ENCODE measurements at places on chromosomes 12 and 14.

DNA sequence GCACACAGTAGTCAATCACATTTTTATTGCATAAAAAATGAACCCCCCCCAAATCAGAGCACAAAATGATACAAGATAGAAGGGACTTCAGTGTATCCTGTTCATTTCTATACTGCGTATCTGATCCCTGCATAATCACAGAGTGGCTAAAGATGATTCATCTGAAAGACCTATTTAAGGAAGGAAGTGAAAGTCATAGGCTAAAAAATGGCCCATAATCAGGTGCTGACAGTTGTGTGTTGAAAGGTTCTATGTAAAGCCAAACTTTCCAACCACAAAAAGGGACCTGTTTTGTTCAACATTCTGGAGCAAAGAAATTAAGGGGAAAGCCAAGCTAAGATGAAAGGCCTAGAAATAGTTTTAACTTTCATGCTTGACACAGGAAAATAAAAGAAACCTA lies 147.8 kb upstream of the ATP2B1 start:
- DNase-seq: peak; percentile 69

DNA sequence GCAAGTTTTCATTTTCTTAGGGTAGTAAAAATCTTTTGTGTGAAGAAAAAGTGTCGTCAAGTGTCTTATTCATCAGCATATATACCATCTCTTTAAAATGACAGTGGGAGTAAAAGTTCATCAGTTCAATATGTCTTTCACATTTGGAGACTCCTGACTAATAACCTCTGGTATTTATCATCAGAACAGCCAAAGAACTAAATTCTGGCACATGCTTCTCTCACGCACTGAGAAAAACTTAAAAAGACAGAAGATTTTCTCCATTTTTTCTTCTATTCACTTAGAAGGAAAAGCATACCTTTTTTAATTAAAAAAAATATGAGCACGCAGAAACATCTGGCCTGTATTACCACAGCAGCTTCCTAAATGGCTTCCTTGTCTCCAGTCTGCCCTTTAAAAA lies 265.7 kb downstream of the AKAP6 start:
- DNase-seq: no peak

- no peak for DNase-seq
Measured at GRCh38 chr14:50926851-50927386, 17.4 kb downstream of the PYGL start.

GRCh38 chr12:109461846-109462756 lies 15.0 kb downstream of the KCTD10 start:
- no peak for DNase-seq

DNA sequence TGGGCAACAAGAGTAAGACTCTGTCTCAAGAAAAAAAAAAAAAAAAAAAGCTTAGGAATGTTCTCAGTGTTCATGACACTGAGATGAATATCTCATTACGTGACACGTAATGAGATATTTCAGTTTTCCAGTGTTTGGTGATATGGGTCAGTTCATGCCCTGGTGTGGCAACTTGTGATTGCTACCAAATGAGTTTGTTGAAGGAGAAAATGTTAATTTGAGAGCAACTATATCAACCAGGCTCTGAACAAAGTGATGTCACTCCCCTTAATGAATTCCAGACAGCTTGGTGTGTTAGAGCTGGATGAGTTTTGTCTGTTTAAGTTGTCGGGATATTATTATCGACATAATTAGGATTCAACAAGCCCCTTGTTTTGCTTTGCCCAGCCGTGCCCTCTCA lies 211.7 kb downstream of the DPF3 start:
- no peak for DNase-seq

- DNase-seq: no peak
Measured at GRCh38 chr12:81705586-81705985, 53.6 kb downstream of the PPFIA2 start.

DNA sequence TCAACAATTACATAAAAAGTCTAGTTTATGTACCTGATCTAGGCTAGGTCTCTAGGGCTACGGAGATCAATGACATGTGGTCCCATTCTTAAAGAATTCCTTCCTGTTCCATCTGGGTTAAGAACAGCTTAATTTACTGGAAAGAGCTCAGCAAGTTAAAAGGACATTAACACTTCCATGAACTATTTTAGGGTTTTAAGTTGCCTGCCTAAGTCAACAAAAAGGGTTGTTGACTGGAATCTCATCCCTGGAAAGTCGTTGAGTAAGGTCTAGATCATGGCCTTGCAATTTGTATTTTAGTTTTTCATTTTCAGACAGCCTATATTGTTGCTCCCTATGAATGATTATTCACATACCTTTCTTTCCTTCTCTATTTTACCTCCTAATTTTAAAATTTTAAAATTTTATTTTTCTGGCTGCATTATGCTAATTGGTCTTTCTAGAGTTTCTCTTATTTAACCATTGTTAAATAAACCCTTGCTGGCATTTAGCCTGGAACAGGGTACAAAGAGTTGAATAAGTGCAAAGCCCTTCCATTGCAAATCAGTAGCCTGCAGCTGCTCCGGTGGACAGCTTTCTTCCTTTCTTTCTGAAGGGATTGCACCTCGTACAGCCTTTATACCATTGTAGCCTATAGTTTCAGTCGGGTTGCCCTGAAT lies 66.3 kb downstream of the VRK1 start:
- no peak for DNase-seq

- no peak for DNase-seq
Measured at GRCh38 chr12:131340616-131341210, 370.2 kb upstream of the SFSWAP start.

DNA sequence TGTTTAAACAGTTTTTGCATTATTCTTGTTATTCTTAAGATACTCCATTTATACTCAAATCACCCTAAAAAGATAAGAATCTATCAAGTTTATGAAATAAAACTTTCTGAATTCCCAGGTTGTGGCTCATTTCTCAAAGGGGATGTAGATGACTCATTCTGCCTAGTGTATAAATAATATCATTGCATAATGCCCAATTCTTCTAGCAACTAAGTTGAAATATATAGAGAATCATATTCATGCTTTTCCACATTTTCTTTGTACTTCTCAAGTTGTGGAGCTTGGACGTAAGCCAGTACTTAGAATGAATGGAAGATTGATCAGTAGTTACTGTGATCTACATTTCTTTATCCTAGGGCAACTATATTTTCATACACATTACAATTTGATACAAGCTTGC lies 201.1 kb downstream of the PPFIA2 start:
- no peak for DNase-seq

DNA sequence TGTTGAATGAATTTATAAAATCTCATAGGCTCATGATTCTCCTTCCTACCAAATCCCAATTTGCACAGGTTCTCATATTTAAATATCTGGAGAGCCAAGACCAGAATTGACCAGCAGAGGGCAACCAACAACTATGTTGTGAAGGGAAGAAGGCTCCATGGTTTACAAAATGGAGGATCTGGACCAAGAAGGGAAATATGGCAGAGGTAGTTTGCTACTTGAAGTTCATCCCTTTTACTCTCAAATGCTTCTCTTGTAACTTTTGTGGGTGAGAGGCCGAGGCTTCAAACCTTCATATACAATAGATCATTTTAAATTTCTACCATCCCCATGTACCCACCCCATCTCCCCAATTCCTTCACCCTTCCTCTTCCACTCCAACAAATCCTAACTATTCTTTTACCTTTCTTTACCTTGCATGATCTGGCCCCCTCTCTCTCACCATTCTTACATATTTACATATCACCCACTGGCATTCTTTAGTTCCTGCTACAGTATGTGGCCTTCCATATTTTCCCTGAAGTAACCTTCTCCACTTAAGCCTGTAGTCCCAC lies 3.8 kb upstream of the SMARCC2 start:
- peak; percentile 84 for DNase-seq

DNA sequence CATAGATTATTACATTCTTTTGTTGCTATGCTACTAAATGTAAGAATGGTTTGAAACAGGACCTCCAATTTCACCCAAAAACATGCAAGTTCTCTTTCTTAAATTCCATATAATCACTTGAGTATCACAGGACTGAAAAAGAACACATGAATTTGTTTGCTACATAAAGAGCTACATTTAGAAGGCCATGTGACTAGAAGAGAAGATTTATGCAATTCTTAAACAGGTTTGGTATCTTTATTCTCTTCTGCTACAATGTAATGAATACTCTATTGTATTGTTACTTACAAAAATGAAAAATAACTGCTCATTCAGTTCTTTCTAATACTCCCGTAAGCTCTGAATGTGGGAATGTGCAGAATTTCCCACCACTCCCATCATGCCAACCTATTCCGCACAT lies 9.3 kb downstream of the EPS8 start:
- no peak for DNase-seq

DNA sequence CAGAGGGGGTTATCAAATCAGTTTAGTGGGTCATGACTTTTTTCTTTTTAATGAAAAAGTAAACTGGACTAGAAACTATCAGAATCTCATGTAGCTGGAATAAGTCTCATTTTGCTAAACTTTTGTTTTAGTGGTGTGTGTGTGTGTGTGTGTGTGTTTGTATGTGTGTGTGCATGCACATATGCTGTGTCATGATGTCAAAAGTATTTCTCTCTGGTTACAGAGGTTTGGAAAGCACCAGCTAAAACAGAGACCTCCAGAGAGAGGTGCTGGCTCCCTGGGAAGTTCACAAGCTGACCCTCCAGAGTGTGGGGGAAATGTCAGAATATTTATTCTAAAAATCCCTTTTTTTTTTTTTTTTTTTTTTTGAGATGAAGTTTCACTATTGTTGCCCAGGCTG lies 114.7 kb downstream of the LGMN start:
- DNase-seq: no peak

DNA sequence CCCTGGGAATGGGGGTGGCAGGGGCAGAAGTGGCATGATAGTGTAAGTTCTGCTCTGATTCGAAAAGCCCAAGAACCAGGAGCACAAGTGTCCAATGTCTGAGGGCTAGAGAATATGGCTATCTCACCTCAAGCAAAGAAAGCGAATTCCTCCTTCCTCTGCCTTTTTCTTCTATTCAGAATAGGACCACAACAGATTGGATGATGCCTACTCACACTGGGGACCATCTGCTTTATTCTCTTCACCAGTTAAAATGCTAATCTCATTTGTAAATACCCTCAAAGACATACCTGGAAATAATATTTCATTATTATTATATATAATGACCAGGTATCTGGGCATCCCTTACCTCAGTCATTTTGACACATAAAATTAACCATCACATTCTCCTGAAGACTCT lies 808.7 kb downstream of the NRXN3 start:
- no peak for DNase-seq

DNA sequence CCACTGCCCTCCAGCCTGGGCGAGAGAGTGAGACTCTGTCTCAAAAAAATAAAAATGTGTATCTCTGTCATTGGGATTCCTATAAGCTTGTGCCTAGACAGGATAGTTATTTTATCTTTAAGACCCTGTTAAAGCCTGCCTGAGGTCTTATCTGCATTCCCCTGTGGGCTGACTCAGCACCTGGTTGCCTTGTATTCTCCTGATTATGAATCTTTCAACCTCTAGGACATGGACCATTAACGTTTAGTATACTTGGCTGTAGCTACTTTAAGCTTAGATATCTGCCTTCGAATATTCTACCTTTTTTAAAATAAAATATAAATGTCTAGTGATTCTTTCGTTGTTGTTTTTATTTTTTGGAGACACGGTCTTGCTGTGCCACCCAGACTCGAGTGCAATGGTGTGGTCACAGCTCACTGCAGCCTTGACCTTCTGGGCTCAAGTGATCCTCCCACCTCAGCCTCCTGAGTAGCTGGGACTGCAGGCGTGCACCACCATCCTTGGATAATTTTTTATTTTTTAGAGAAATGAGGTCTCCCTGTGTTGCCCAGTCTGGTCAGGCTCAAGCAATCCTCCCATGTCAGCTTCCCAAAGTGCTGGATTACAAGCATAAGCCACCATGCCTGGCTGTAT lies 41.3 kb downstream of the RESF1 start:
- DNase-seq: no peak

- no peak for DNase-seq
Measured at GRCh38 chr14:32438517-32438916, 109.4 kb downstream of the AKAP6 start.

- no peak for DNase-seq
Measured at GRCh38 chr12:118742431-118742830, 238.9 kb upstream of the SRRM4 start.

- no peak for DNase-seq
Measured at GRCh38 chr12:130929363-130929762, 24.3 kb upstream of the ADGRD1 start.

DNA sequence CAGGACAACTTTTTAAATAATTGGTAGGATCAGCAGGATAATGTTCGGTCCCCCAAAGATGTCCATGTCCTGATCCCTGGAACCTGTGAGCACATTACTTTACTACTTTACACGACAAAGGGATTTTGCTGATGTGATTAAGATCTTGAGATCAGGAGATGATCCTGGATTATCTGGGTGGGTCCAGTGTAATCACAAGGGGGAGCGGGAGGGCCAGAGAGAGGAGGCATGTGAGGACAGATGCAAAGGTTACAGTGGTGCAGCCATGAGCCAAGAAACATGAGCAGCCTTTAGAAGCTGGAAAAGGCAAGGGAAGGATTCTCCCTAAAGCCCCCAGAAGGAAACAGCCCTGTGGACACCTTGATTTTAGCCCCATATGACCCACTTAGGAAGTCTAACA lies 33.1 kb downstream of the KCNK10 start:
- DNase-seq: no peak

DNA sequence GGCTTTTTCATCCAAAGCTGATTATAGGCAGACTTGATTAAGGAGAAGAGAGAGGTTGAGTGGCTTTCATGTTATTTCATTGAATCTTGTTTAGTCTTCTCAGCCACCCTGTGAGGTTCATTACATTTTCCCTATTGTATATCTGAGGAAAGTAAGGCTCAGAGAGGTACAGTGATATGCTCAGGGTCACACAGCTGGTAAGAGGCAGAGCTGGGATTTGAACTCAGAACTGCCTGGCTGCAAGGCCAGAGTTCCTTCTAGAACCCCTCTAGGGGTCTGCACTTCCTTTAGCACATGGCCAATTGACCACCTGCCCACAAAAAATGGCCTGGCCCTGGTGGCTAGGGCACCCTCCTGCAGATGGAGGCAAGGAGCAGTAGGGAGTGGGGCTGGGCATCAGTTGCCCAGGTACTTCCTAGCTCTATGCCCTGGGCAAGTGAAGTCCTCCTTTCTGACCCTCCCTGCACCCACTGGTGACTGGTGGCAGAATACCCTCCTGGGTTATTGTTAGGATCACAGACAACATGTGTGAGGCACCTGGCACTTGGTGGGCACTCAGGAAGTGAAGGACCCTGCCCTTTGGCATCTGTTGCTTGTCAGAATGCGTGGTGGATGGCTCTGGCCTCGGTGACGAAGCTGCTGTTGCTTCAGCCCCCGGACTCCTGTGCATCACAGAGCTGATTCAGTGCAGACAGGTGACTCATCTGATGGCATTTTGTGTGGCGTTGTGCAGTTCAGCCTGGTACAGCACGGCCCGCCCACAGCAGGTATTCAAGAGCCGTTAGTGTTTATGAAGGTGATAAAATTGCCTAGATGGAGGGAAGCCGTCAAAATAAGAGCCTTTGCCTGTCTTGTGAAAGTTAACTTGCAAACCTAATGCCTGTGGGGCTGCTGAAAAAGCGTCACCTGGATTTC lies 115.8 kb downstream of the SLC25A47 start:
- DNase-seq: no peak

GRCh38 chr12:104243971-104244370 lies 28.4 kb downstream of the TXNRD1 start:
- no peak for DNase-seq

- DNase-seq: no peak
Measured at GRCh38 chr12:32069071-32069470, 37.6 kb upstream of the BICD1 start.

- peak; percentile 71 for DNase-seq
Measured at GRCh38 chr12:109428037-109428629, 49.0 kb downstream of the KCTD10 start.

GRCh38 chr12:130737731-130738130 lies 21.6 kb upstream of the RIMBP2 start:
- no peak for DNase-seq

All from CD4-positive, alpha-beta T cell treated with Interleukin-4 for 4 hours (primary cell).